ENCODE measurements at places on chromosomes 13 and 19.

DNA sequence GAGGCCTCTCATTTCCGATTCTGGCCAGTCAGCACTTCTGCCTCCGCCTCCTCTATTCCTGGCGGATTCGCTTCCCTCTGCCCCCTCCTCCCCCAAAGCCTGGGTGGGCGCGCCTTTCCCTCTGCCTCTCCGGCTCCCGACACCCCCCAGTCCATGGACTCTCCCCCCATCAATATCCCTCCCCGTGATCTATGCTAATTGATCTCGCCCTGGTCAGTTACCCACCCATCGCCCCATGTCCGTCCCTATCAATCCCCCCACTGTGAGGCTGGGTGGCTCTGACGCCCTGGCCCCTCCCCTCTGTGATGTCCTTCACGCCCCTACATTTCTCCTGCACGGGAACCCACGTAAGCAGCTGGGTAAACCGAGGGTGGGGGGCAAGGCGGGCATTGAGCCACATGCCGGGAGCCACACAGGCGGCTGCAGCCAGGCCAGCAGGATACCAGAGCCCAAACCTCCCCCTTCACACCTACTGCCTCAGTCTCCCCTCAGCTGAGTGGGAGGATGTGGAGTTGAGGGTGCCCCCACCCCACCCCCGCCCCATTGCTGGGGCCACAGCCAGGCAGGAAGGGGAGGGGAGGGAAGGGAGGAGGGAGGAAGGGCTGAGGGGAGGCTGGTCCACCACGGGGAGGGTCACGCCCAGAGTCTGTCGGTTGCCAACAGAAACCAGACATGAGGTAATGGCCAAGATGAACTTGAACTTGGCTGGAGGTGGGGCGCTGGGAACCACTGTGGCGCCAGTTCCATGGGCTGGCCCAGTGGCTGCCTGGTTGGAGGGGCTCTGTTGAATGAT is 21.0 kb downstream of the SMIM24 start:
- DNase-seq: peak; percentile 26

GRCh38 chr19:45098521-45099466 is 5.8 kb downstream of the PPP1R37 start:
- DNase-seq: no peak

GRCh38 chr19:43773725-43774102 is 7.1 kb downstream of the KCNN4 start:
- DNase-seq: no peak

- no peak for DNase-seq
These were observed 198.7 kb downstream of the DNAJC15 start for GRCh38 chr13:43222086-43222485.

DNA sequence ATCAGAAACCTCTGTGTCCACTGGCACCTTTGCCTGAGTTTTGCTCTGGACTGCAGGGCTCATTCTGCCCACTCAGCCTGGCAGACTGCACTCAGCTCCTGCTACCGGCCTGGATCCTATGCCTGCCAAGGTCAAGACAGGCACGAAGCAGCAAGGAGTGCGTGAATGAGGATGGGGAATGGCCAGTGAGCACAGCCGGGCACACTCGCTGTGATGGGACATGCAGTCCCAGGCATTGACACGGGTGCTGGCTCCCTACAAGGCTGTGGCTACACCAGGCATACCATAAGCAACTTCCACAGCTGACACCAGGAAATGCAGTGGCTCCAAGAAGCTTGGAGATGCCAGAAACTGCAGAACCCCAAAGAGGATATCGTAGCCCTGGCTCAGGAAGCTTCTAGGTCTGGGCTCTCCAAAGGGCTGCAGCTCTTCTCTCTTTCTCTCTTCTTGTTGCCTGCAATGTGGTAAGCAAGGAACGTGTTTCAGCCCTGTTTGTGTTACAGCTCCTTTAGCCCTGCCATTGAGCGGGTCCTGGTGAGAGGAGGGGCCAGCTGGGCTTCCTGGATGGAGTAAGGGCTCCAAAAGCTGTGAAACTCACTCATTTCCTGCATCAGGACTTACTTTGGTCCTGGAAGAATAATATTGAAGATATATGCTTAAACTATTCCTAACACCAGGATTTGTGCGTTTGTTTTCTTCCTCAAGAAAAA is 832.6 kb upstream of the SLITRK5 start:
- DNase-seq: no peak

DNA sequence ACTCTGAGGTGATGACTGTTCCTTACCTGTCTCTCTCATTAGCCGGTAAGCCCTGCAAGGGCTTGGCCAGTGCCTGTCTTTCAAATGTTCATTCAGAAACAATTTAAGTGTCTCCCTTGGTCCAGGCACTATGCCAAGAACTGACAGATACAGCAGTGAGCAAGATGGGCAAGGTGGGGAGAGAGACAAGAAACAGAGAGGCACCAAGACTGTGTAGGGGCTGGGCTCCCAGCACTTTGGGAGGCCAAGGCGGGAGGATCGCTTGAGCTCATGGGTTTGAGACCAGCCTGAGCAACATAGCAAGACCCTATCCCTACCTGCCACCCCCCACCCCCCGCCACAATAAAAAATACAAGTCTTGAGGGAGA is 1.3 kb upstream of the CCNE1 start:
- DNase-seq: no peak

DNA sequence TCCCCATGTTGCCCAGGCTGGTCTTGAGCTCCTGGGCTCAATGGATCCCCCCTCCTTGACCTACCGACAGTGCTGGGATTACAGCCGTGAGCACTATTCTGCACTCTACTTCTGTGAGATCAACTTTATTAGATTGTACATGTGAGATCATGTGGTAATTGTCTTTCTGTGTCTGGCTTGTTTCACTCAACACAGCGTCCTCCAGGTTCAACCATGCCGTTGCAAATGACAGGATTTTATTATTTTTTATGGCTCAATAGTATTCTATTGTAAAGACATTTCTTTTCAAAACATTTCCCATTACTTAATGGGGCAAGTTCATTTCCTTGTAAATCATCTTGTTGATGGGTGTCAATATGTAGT is 1.5 kb upstream of the OBI1 start:
- no peak for DNase-seq

- DNase-seq: no peak
These were observed 14.9 kb downstream of the ZIC5 start for GRCh38 chr13:99956473-99957349.

DNA sequence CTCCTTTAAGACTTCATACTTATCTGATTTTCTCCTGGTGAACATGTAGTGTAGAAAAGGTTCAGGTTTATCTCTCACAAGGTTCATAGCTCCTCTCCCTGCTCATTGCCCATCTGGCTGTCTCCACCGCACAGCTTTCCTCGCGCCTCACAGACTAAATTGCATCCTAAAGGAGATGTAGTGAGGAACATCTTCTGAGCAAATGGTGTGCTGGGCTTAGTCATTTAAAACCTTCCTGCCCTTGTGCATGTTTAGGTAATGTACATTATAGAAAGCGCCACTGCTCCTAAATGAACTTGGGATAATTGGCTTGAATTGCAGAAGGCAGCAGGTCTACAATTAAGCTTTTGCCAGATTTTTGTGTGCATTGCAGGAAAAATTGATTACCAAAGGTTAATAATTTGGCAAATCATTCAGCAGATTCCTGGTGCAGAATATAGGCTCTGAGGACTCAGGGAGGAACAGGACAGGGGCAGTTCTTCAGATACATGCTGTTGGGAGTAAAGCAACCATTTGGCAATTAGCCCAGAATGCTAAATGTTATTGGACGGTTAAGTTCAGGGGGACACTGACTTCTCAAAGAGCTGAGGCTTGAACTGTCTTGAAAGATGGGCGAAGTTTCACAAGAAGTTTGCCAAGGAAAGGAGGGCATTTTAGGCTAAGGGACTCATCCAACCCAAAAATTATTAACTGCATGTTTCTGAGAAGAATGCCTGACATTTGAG is 108.4 kb upstream of the CLDN10 start:
- DNase-seq: no peak

GRCh38 chr13:78133511-78133910 is 214.9 kb upstream of the EDNRB start:
- DNase-seq: no peak

DNA sequence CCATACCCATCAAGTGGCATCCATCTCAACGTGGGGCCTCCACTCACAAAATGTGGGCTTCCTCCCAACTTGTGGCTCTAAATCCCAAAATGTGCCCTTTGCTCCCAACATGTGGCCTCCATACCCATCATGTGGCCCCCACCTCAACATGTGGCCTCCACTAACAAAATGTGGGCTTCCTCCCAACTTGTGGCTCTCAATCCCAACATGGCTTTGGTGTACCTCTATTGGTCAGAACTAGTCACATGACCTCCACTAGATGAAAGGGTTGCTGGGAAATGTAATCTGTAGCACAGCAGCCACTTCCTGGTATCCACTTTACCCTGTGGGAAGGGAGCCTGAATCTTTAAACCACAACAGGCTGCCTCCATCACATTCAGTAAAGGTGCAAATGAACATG is 10.1 kb upstream of the ACER1 start:
- no peak for DNase-seq

DNA sequence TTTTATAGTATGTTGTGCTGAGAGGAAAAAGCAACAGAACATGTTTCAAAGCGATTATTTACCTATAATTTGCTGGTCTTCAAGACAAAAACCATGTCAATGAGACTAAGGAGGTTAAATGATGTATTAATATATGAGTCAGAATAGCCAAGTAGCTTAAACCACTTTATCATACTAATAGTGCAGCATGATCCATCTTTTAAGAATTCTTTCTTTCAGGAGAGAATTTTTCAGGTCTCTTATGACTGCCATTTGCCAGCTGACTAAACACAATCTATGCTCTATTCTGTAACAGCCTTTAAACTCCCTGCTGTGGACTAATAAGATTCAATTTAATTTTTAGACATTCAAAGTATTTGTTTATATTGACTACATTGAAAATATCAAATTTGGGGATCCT is 93.7 kb downstream of the TRPC4 start:
- no peak for DNase-seq

GRCh38 chr13:55570371-55570770 is 1570.3 kb upstream of the PRR20A start:
- DNase-seq: no peak

DNA sequence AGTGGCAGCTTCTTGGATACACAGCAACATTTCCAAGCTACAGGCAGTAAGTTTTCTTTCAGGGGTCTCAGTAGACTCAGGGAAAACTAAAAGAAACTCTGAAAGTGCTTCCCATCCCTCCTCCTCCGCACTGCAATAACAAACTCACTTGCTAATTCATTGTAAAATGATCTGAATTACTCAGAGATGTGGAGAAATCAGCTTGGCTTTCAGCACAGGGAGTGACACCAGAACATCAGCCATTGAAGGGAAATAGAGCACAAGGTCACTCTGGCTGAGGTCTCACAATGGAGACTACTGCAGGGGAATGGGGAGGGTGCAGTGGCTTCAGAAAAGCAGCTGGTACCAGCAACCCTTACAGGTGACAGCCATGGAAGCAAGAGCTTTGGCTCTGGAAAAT is 137.3 kb upstream of the SERP2 start:
- DNase-seq: no peak

- no peak for DNase-seq
These were observed 49.0 kb downstream of the BRD4 start for GRCh38 chr19:15283141-15283883.

DNA sequence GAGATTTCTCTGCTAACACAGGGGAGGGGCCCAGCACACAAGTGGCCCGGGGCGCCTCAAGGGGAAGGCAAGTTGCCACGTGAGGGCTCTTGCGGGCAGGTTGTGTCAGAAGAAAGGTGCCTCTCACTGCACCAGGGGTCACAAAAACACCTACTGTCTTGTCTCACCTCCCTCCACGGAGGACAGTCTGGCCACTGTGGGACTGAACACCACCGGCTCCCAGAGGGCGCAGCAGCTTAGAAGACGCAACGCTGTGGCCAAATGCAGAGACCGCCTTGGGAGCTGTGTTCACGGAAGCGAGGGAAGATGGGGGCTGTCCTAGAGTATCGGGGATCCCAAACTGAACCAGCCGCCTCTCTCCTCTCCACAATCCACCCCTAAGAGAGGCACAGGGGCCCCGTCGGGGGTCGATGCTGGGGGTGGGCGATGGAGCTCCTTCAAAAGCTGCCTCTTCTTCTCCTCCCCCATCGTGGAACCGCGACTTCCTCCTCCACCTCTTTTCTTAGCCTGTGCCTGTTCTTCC is 177.5 kb downstream of the FOXO1 start:
- no peak for DNase-seq

- peak; percentile 58 for DNase-seq
These were observed 48.4 kb downstream of the WASF3 start for GRCh38 chr13:26605845-26606244.

GRCh38 chr13:84137292-84137691 is 255.0 kb upstream of the SLITRK1 start:
- no peak for DNase-seq

GRCh38 chr19:41373993-41374392 is 2.3 kb upstream of the TMEM91 start:
- no peak for DNase-seq

GRCh38 chr13:66689037-66689619 is 541.0 kb downstream of the PCDH9 start:
- DNase-seq: no peak

GRCh38 chr13:51624695-51625345 is 40.6 kb downstream of the WDFY2 start:
- DNase-seq: no peak

DNA sequence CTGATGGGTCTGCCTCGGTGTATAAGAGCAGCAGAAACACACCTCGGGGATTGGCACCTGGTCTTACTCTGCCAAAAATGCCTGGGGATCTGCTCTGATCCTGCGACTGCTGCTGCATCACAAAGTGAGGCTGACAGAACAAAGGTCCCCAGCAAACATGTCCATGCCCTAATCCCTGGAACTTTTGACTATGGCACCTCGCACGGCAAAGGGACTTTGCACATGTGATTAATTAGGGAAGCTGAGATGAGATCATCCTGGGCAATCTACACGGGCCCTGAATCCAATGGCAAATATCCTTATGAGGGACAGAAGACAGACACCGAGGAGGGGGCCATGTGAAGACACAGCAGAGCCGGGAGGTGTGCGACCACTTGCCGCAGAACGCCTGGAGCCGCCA is 8.5 kb downstream of the GGACT start:
- no peak for DNase-seq

DNA sequence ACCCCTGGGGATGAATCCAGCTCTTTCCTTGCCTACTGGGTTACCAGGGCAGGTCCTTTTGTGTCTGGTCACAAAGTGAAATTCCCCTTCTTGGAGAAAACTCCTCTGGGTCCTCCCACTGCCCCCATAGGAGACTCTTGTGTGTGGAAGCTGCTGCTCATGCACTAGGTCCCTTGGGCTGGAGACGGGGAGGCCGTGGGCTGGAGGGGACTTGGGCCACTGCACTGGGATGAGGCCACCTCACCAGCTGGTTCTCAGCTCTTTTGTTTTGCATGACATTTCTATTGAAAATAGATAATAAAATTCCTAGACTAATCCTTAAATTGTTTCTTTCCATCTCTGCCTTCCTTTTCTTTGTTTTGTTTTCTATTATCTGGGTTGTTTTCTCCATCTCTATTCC is 62.4 kb downstream of the TEX29 start:
- DNase-seq: no peak

GRCh38 chr13:50226515-50227155 is 211.4 kb downstream of the KCNRG start:
- no peak for DNase-seq

Data from T47D (cell line).